Right lung (tissue), 10 donors: ENCODE measurements at places on chromosomes 2 and 18. TPM values are rescaled to one million over a fixed set of nuclear protein-coding genes. Genes with fewer than 3 reads are reported as not detected.

The FAM228B gene
- polyA plus RNA-seq = 26.3 TPM

The POLE4 gene
- polyA plus RNA-seq = 56.3 TPM

The CCDC93 gene
- 51.1 TPM for polyA plus RNA-seq

The TMEM247 gene
- not detected for polyA plus RNA-seq

The M1AP gene
- polyA plus RNA-seq = 0.48 TPM

The SKOR2 gene
- polyA plus RNA-seq = not detected

The SFT2D3 gene
- polyA plus RNA-seq = not detected
